Fibroblast of lung (primary cell): ENCODE measurements at places on chromosomes 2 and 18.

GRCh38 chr2:213152888-213153287 is 1.5 kb upstream of the IKZF2 start:
- DNase-seq: no peak

- no peak for DNase-seq
Measured at GRCh38 chr18:37604032-37604431, 38.4 kb upstream of the CELF4 start.

DNA sequence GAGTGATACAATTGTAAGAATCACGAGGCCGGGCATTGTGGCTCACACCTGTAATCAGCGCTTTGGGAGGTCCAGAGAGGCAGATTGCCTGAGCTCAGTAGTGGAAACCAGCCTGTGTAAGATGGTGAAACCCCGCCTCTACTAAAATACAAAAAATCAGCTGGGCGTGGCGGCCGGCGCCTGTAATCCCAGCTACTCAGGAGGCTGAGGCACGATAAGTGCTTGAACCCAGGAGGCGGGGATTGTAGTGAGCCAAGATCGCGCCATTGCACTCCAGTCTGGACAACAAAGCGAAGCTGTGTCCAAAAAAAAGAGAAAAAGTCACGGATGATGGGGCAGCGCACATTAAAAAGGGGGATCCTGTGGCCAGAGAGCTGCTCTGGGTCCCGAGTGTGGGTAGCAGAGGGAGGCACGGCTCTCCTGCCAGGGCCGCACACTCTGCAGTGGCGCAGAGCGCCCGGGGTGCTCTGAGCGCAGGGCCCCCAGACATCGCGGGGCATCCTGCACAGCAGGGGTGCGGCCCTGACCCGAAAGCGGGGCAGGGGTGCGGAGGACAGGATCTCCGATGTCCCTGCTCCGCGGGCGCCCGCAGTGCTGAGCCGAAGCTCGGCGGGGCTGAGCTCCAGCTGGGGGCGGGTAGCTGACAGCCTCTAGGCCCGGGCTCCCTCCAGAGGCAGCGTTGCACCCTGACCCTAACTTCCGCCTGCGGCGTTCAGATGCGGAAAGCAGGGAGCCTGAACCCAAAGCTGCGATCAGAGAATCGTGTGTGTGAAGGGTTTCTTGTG is 30.4 kb upstream of the RAB6D start:
- no peak for DNase-seq

GRCh38 chr2:46277431-46278190 is 19.6 kb upstream of the EPAS1 start:
- DNase-seq: no peak

- no peak for DNase-seq
Measured at GRCh38 chr2:16226943-16227664, 286.8 kb downstream of the MYCN start.
